T follicular helper cell (primary cell): ENCODE measurements at places on chromosomes 4 and X.

- no peak for DNase-seq
Measured at GRCh38 chr4:32268863-32269262, 1548.7 kb downstream of the PCDH7 start.

DNA sequence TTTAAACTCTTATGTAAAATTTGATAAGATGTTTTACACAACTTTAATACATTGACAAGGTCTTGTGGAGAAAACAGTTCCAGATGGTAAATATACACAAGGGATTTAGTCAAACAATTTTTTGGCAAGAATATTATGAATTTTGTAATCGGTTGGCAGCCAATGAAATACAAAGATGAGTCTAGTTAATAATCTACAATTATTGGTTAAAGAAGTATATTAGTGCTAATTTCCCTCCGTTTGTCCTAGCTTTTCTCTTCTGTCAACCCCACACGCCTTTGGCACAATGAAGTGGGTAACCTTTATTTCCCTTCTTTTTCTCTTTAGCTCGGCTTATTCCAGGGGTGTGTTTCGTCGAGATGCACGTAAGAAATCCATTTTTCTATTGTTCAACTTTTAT, at the start of gene ALB:
Gene ALB (plus strand): TSS at position 246 of the 400 bp plus-strand sequence. CDS start 41 bp downstream, at position 287.
- DNase-seq, result no peak

DNA sequence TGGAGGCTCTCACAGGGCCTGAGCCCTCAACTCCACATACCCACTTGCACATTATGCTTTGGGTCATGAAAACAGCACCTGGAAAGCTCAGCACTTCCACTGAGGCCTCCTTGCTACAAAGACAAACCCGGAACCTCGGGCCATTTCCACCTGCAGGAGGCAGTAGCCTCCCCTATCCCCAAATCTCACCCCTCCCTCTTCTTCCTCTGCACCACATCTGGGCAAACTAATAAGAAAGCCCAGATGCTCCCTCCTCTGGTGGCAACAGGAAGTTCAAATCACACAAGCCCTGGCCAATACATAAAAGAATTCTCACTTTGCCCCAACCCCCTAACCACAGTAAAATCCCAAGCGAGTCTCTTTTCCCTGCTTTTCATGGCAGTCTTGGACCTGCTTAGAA, 136.4 kb downstream of the MAPK10 start:
- DNase-seq, result no peak

DNA sequence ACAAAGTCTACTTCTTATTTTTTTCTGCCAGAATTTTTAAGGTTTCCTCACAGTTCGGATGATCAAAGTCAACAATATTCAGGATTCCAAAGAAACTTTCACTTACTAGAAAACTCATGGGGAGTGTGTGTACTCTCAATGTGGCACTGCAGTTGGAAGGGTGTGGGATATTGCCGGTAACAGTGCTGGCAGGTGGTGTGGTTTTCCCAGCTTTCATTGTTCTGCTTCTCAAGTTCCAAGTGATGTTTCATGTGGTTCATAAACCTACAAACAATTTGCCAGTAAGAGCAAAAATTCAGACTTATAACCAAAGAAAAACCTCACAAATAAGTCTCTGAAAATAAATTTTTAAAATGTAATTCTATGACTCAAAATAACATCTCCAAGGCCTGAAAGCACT, 39.8 kb downstream of the ZNF280C start:
- no peak for DNase-seq

DNA sequence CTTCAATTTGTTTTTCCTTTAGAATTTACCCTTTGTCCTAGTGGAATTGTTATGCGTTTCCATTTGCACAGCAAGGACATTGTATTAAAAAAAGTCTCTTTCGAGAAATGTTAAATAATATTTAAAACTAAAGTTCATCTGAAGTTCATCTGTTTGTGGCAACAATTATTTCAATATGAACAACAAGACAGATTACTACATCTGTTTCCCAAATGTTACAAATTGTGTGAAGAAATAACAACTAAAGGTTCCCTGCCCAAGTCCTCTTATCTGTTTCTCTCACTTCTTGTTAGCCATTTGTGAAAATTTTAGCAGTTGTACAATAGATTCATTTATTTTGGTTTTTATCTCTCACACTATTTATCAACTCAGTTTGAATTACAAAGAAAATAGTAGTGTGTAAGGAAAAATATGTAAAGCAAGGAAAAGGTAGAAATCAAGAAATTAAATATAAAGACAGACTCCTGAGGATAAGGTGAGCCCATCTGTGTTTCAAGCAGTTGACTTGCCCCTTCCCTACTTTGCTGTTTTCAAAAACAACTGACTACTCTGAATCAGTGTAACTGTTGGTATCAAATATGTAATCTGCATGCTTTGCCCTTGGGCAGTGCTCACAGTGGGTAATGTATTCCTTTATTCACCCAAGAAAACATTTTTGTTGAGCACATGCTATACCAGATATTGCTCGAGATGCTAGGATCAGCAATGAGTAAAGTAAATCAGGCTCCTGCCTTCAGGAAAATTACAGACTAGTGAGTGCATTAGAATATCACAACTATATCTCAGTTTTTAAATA, 118.9 kb upstream of the PCDH7 start:
- no peak for DNase-seq

DNA sequence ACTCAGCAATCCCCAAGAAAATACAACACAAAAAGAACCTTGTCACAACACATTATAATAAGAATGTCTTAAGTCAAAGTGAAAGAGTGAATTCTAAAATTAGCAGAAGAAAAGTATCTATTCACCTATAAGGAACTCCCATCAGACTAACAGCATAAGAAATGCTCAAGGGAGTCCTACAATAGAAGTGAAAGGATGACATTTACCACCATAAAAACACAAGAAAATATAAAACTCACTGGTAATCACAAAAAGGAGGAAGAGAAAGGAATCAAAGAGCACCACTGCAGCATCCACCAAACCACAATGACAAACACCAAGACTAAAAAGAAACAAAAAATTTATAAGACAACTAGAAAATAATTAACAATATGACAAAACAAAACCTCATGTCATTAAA, 257.0 kb upstream of the AGTR2 start:
- no peak for DNase-seq

DNA sequence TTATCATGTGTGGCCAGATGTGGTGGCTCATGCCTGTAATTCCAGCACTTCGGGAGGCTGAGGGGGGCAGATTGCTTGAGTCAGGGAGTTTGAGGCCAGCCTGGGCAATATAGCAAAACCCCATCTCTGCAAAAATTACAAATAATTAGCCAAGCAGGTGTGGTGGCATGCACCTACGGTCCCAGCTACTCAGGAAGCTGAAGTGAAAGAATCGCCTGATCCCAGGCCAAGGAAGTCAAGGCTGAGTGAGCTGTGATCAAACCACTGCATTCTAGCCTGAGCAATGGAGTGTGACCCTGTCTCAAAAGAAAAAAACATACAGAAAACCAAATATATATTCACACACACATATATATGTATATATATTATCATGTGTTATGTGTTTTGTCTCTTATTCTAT, 15.0 kb downstream of the APELA start:
- DNase-seq, result no peak

GRCh38 chr4:41095192-41095872, 119.0 kb downstream of the APBB2 start:
- no peak for DNase-seq

GRCh38 chr4:122481766-122482405, 25.4 kb upstream of the IL2 start:
- no peak for DNase-seq

DNA sequence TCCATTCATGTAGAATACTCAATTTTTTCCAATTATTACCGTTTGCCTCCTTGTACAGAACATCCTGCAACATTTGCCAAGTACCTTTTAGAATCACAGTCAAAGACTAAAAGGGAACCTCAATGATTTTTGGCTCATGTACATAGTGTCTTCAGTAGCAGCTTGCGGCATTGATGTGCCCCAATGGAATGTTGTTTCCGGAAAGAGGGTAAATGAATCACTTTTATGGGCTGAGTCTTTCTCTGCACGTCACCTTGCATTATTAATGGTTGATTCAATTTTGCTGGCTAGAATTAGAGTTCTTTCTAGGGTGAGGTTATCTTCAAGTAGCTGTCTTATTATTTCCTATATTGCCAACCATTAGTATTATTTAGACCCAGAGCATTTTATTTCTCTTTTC, 116.9 kb upstream of the GABRA2 start:
- DNase-seq, result no peak

- DNase-seq, result no peak
Measured at GRCh38 chr4:18568600-18568999, 547.0 kb upstream of the LCORL start.

DNA sequence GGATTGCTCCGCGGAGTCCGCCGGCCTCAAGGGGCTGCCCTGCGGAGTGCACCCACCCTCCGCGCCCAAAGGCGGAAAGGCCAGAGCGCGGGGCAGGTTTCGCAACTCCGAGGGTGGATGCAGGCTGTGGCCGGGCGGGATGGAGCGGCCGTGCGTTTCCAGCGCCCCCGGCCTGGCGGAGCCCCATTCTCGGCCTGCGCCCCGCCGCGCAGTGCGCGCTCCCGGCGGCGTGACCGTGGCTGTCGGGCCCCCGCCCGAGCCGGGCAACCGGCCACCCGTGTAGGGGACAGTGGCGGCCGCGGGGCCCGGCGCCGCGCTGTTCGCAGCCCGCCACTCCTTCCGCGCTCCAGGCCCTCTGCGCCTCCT, 331 bp downstream of the SETD7 start:
- DNase-seq, result no peak

DNA sequence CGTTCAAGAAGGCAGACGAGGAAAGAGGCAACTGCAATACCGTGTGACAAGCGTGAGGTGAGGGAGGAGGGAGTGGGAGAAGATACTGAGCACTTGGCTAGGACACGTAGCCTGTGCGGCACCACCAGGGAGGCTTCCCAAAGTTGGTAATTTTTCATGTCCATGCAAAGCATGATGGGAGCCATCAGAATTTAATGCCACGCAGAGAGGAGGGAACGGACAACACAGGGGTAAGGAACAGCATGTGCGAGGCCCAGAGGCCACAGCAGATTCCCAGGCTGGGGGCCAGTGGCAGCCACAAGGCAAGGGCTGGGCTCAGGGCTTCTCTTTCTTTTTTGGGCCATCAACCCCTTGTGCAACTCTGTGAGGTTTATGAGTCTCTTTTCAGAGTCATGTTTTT, 11.0 kb upstream of the CLDN24 start:
- no peak for DNase-seq

DNA sequence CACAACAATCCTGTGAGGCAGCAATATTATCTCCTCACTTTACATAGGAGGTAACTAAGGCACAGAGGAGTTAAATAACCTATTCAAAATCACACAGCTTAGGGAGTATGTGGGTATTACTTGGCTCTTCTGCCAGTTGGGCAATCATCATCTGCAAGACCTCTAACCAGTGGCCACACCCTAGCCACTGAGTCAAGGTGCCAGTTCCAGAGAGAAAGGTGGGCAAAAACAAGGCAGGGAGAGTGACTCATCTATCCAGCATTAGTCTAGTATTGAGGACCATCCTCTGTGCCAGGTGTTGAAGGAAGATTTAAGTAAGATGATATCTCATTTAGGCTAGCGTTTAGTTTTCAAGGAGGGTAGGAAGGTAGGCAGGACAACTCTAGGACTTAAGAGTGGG, 113.9 kb upstream of the EOLA2 start:
- no peak for DNase-seq

DNA sequence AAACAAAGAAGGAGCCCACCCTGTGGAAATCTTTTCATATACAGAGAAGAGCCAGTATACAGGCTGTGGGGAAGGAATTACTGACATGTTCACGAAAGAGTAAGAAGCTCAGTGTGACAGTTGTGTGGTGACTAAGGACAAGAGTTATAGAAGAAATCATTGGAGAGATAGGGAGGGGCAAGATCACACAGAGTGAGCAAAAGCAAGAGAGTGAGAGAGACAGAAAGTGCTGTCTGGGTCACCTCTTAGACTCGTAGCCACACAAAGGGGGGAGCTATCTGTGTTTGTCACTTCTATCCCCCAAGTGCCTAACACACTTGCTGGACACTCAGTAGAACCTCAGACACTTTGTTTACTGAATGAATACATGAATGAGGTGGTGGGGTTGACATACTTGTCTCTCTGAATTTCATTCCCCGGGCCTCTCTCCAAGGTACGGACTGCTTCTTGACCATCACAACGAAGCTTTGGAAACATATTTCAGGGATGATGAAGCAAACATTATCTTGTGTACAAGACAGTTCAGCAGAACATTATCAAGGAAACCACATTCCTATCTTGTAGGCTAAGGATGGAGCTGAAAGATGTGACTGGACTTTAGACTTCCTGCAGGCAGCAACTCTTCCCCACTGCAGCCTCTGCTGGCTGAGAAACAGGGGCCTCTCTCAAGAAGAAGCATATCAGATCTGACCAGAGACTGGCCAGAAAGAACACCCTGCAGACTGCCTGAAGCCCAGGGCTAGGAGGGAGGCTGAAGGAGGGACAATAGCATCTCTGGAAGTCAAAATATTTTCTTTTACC, 168.2 kb downstream of the AMELX start:
- no peak for DNase-seq

GRCh38 chrX:115560978-115561604, at the start of gene PLS3:
PLS3 (plus strand) TSS chrX:115561174; CDS start chrX:115610251, 49,077 bp downstream.
- DNase-seq, result no peak

DNA sequence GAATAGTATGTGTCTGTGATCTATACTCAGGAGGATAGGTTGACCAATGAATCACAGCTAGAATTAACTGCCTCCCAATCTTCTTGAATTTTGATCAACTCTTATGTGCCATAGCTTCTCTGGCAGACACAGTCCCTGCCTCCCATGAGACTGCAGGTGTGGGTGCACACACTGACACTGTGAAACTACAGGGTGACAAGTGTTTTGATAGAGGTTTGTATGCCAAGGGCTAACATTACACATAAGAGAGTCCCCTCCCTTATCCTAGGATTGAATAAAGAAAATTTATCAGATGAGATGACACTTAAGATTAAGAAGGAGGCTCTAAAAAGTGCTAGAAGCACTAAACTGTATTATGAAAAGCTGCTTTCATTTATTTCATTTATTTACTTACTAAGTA, 218.4 kb upstream of the BMP3 start:
- DNase-seq, result no peak

DNA sequence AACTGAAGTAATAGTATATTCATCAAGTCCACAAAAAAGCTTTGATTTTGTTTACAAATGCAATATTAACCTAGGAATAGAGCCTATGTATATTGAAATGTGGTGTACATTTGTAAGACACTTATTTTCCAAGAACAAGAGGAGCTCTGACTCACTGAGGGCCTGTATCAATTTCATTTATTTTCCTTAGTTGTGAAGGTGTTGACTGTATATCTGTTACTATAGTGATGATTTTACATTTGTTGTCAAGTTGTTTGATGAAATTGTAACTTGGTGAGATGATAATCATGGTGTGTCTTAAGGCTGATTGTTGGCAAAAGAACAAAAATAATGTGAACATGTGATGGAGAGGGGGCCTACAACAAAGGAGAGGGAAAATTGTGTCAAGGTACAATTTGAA, 274.9 kb upstream of the TEX13A start:
- no peak for DNase-seq
